ENCODE measurements at places on chromosomes 5 and 9.

- DNase-seq = no peak
Observed at GRCh38 chr5:155514105-155514563, 500.6 kb downstream of the KIF4B start.

GRCh38 chr5:175809531-175810121 lies 61.8 kb upstream of the CPLX2 start:
- DNase-seq = no peak

GRCh38 chr9:117679416-117679815 lies 24.8 kb upstream of the TLR4 start:
- DNase-seq = no peak

DNA sequence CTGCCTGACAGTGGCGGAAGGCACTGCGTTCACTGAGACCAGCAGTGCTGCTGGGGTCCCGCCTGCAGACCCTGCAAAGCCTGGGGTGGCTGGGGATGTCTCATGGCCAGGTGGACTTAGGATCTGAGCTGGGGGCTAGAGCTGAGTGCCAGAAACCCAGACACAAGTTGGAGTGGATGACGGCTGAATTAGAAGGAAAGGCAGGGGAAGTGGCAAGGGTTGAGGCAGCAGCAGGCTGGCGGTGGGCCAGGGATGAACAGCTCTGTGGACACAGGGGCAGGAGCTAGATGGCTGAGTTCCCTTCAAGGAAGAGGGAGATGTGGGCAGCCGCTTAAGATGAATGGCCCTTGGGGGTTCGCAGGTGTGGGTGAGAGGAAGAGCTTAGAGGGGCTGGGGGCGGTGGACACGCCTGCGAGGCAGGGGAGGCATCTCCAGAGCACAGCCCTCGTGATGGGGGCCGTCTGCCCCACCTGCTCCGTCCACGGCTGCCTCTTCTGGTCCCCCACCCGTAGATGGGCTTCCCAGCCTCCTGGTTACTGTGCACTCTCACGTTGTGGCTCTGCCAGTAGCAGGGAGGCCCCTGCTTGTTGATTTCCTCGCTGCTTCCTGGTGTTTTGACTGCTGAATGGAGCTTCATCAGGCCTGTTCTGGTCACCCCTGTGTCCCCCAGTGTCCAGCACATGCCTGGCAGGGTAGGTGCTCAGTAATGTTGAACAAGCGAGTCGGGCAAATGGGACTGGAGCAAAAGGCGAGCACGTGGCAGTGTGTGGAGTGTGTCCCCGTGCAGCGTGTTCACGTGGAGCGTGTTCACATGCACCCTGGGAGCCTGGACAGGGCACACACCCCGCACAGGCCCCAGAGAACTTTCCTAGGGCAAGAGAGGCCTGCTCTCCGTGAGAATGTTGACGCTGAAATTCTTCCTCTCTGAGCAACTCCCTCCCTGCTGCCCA lies 168.2 kb downstream of the CACNA1B start:
- no peak for DNase-seq

- no peak for DNase-seq
Observed at GRCh38 chr9:111198936-111199335, 131.1 kb downstream of the OR2K2 start.

DNA sequence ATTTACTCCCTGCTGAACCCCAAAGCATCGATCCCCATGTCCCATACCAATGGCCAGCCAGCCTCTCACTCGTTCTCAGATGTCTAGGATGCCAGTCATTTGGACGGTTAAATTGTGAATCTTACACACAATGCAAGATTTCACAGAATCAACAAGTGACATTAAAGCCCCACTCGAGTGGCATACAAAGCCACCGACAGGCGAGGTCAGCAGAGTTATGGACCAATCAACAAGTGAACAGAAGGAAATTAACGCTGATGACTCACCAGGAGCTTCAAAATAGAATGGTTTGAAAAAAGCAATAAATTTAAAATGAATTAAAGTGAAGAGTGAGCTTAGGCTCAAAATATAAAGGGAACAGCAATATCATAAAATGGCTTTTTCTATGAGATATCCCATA lies 8.2 kb upstream of the RUFY1 start:
- DNase-seq = no peak

DNA sequence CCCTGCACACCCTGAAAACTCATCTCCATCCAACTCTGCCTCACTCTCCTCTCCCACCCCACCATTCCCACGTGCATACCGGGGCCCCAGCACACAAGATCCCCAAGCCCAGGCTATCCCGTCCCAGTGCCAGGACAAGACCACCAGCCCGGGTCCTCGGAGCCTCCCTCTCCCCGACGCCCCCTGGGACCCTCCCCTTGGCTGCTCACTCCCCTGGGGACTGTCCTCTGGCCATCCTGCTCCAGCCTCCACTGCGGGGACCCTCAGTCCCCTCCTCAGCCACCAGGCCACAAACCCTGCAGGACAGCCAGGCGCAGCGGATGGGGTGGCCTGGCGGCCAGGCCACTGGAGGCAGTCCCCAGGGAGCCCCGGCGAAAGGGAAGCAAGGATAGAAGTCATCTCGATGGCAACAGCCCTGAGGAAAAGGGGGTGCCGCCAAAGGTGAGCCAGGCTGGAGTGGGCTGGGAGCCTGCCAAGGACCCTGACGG lies 62.8 kb downstream of the C9orf50 start:
- no peak for DNase-seq

DNA sequence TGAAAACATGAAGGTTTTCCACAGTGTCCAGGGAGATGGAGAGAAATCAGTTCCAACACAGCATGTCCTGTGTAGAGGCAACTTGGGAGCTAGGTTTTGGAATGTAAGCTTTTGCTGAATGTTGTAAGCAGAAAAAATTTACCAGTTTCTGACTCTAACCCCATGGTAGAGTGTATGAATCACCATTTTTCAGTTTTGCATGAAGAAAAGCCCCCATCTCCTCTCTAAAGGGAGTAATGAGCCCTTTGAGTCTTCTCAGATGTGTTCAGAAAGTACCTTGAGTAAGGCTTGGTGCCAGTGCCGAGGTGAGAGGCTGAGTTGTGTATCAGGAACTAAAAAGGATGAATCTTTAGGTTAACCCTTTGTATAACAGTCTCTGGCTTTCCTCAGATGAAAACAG lies 96.2 kb downstream of the ADRB2 start:
- no peak for DNase-seq

DNA sequence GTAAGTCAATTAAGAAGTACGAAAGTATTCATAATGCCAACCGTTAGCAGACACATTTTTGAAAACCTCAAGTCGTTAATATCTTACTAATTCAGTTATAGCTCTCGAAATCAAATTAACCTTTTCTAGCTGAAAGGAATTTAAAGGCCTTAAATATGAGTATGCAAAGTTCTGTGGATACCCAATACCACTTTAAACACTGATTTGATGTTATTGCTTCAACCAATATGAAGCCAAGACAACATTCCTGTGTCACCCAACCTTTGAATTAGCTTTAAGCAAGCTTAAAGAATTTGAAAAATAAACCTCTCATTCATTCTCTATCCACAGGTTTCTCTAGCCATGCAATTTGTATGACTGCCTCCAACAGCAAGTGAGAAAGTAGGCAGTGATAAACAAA lies 204.5 kb downstream of the MCTP1 start:
- no peak for DNase-seq

- no peak for DNase-seq
Observed at GRCh38 chr9:108048406-108049025, 558.9 kb upstream of the KLF4 start.

DNA sequence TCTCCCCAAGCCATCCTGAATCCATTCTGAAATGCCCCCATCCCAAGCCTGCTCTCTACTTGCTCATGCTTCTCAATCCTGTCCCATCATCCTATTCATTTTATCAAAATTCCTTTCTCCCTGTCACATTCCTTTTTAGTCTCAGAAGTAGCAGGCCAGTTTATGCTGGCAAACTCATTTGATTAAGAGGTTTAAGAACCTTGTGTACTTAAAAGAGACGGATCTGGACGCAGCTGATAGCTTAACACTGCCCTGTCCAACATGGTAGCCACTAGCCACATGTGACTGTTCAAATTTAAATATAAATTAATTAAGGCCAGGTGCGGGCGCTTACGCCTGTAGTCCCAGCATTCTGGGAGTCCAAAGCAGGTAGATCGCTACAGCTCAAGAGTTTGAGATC lies 5.6 kb upstream of the KCNV2 start:
- no peak for DNase-seq

DNA sequence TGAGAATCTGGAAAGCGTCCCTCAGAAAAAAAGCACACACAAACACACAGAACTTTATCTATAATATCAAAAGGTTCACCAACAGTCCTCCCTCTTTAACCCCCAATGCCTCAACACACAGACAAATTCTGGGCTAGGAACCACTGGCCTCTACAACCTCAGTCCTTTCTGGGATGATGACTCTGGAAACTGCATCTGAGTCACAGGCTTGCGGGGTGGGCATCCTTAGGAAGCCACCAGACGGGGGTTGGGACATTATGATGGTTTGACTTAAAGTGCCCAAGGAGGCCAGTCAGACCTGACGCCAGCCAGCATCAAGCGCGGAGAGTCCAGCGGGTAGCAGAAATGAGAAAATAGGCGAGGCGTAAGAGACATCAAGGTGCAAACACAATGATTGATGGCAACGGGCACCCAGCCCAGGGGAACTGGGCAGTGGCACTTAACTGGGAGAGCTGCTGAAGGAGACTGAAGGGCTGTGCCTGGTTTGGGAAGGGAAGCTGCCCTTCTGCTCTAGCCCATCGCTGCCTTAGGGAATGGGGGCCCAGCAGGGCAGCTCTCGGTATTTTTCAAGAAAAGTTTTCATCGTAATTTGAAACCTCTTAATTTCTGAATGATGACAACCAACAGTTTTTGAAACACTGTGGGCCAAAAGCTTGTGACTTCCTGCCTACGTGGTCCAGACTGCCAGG lies 20.7 kb downstream of the SPRY4 start:
- DNase-seq = no peak

DNA sequence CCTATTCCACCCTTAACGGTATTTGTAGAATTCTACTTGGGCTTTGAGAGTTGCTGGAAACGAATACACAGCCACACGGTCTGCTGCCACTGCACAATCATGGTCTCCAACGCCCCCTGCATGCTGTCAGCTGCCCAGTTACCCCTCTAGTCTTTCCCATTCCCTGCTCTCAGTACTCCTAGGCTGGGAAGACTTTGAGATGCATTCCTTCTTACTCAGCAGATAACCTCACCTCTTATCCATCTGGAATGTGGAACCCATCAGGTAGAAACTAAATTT lies 92.8 kb downstream of the ANKH start:
- DNase-seq = no peak

DNA sequence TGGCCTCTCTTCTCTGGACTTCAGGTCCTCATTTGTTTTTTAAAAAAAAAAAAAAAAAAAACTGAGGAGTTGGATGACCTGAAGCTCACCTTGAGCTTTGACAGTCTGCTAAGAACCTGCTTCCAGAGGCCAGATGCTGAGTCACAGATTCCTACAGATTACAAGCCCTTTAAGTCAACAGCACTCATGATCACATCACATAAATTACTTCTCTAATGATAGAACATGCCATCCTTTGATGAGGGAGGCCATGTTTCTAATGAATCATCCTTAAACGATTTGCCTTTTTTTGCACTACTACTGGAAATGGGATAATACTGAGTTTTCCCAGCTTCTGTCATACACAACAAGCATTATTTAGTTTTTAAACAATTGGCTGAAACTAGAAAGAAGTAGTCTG lies 34.2 kb upstream of the MYOT start:
- DNase-seq = no peak

DNA sequence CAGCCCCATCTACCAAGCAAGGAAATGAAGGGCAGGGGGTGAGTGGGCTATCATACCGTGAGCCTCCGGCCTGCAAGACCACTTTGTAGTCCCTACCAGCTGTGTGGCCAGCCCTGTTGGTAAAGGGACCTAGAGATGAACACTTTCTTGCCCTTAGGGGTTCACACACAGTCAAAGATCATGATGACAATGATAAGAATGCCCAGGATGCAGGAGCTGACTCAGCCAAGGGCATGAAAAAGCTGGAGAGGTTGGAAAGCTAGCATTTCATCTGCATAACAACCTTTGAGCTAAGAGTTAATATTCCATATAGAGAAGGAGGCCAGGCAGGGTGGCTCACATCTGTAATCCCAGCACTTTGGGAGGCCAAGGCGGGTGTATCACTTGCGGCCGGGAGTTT lies 19.2 kb upstream of the FGFR4 start:
- no peak for DNase-seq

DNA sequence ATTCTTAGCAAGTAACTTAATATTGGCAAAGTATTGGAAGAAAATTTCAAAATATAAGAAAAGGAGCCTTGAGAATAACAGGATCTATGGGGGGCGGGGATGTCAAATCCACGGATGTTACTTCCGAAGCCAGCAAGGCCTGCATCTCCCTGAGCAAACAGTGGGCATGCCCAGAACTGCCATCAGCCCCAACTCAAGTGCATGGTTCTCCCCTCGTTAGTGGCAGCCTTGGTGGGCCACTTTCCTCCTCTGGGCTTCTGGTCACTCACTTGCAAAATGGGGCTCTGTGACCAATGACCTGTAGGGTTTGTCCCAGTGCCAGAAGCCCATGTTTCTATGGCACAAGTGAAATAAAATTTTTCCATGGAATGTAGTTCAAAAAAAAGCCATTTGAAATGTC lies 27.2 kb upstream of the MED10 start:
- DNase-seq = no peak

- no peak for DNase-seq
Observed at GRCh38 chr5:172756764-172757393, 14.1 kb downstream of the DUSP1 start.

- DNase-seq = no peak
Observed at GRCh38 chr5:169970339-169970738, 10.0 kb downstream of the INSYN2B start.

GRCh38 chr5:75234251-75234650 lies 2.4 kb downstream of the ANKRD31 start:
- DNase-seq = no peak

DNA sequence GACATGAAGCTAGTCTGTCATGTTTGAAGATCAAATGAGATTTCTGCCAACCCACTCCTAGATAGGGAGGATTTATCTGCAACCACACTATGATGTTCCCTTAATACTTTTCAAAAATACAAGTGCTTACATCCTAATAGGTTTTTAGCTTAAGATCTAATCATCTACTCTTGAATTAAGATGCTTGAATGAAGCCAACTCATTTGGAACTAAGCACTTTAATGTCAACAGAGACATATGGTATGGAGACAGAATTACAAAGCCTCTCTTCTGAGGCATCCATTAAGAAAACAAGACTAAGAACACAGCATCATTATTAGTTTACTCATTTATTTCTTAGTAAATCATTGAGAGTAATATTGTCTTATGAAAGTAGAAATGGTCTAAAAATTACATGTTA lies 139.3 kb upstream of the NFIB start:
- DNase-seq = no peak

GRCh38 chr9:98862936-98863335 lies 55.5 kb downstream of the GALNT12 start:
- no peak for DNase-seq

GRCh38 chr9:130782886-130783530 lies 52.0 kb upstream of the ABL1 start:
- DNase-seq = no peak

- DNase-seq = no peak
Observed at GRCh38 chr5:160899735-160900134, 47.7 kb upstream of the ATP10B start.

DNA sequence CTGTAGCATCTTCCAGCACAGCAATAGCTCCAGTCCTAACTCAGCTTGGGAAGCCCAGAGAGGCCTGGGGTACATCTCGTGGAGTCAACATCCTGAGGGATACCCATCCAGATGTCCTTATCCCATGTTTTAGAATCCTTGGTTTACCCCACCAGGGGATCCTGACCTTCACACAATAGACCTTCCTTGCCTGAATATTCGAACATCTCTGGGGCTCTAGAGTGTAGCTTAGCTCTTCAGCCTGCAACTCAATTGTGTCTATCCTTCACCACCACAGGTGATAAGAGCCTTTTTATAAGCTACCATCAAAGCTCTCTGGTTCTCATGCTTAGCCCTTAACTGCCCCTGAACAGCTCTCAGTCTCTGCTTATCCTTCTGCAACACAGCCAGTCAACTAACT lies 7.5 kb upstream of the RALGPS1 start:
- no peak for DNase-seq

Data from activated effector memory CD4-positive, alpha-beta T cell treated with Interleukin-2 at 50 U/mL for 16 hours (primary cell).